ENCODE measurements at places on chromosomes 2 and 18.

GRCh38 chr2:62152000-62152399 lies 43.9 kb upstream of the B3GNT2 start:
- no peak for DNase-seq

- no peak for DNase-seq
These were observed 514.9 kb downstream of the PTPRM start for GRCh38 chr18:8081872-8082553.

DNA sequence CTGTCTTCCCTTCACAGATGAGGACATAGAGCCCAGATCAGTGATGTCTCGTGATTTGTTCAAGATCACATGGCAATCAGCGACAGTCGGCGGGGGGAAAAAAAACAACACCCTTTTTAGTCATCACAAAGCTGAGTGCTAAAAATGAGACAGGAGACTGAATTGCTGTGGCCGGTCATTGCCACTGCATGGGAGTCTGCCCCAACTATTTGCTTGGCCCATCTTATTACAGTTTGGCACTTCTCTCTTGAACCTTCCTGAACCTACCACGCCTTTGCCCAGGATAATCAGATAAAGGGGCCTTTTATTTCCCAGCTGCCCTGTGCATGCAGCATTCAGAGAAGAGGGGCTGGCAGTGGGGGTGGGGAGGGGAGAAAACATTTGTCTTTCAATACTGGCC lies 42.7 kb downstream of the SETBP1 start:
- DNase-seq: no peak

- DNase-seq: no peak
These were observed 80.1 kb upstream of the SPOPL start for GRCh38 chr2:138421315-138421970.

DNA sequence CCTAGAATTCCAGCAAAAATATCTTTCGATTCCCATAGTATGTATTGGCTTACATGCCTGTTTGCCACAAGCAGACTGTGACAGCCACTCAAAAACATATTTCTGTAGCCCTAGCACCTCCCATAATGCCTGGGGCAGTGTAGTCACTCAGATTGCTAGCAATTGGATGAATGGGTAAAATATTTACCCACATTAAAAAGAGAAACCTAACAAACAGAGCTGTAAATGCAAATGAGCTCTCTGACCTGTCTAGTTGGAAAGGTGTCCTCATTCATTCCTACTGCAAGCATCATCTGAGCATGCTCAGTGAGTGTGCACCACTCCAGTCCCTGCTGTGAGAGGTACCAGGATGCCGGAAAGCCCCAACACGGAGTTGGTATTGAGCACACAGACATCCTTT lies 234.0 kb upstream of the RAB12 start:
- no peak for DNase-seq

Measured in activated naive CD4-positive, alpha-beta T cell (primary cell).